Transverse colon (tissue), 4 donors: ENCODE measurements at places on chromosomes 2 and 18.

- no peak for DNase-seq
Measured at GRCh38 chr2:228447266-228447915, 265.9 kb upstream of the SPHKAP start.

GRCh38 chr2:199987586-199987985 lies 32.2 kb downstream of the MAIP1 start:
- DNase-seq = no peak

DNA sequence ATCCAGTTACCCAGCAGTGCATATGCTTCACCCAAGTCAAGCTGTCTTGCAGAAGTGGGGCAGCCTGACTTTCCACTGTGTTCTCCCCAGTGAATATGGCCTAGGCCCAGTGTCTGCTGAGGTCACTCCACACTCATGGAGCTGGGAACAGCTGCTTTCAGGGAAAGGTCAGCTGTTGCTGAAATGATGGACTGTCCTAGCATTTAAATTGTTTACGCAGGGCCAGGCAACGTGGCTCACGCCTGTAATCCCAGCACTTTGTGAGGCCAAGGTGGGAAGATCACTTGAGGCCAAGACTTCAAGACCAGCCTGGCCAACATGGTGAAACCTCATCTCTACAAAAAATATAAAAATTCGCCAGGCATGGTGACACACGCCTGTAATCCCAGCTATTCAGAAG lies 86.5 kb downstream of the LIPG start:
- no peak for DNase-seq

- no peak for DNase-seq
Measured at GRCh38 chr18:63299837-63300745, 19.5 kb downstream of the BCL2 start.
